ENCODE measurements at places on chromosomes 6 and 20. TPM values are rescaled to one million over a fixed set of nuclear protein-coding genes. Genes with fewer than 3 reads are reported as not detected.

The THBD gene
- 7.7 TPM for total RNA-seq

The NT5DC1 gene
- total RNA-seq: 3.2 TPM

The ETV7 gene
- total RNA-seq: 0.13 TPM

The BCAS1 gene
- not detected for total RNA-seq

The CALHM4 gene
- 0.13 TPM for total RNA-seq

The GSTA3 gene
- not detected for total RNA-seq

The TPBG gene
- 5.9 TPM for total RNA-seq

The HLA-G gene
- total RNA-seq: not detected

The SH3BGRL2 gene
- 98.2 TPM for total RNA-seq

The SNPH gene
- 1.8 TPM for total RNA-seq

The ZC3H12D gene
- total RNA-seq: under 0.01 TPM

The ZSCAN12 gene
- total RNA-seq: 3.2 TPM

The PERP gene
- 32.0 TPM for total RNA-seq

The LY6G5C gene
- 1.2 TPM for total RNA-seq

The ZNF165 gene
- total RNA-seq: 0.39 TPM

The RNF144B gene
- total RNA-seq: 13.9 TPM

The NHLRC1 gene
- total RNA-seq: 0.51 TPM

The DSP gene
- 42.4 TPM for total RNA-seq

The DOK5 gene
- total RNA-seq: not detected

The TMEM74B gene
- total RNA-seq: 0.26 TPM

The HLA-DOB gene
- total RNA-seq: under 0.01 TPM

The LY6G6C gene
- total RNA-seq: not detected

The CAGE1 gene
- total RNA-seq: 0.13 TPM

The MUC21 gene
- not detected for total RNA-seq

The TRIM31 gene
- total RNA-seq: not detected

The HEY2 gene
- under 0.01 TPM for total RNA-seq

The FAXC gene
- 0.39 TPM for total RNA-seq

The CLPSL2 gene
- not detected for total RNA-seq

The ADISSP gene
- total RNA-seq: 22.1 TPM

The AIF1 gene
- total RNA-seq: 0.13 TPM

The LHFPL5 gene
- not detected for total RNA-seq

The SUMO4 gene
- 1.0 TPM for total RNA-seq

The BACH2 gene
- total RNA-seq: 4.3 TPM

The CST2 gene
- total RNA-seq: not detected

The LAMA2 gene
- 0.64 TPM for total RNA-seq

The GNRH2 gene
- total RNA-seq: not detected

The C6orf15 gene
- total RNA-seq: not detected
